Breast epithelium (tissue), 4 donors: ENCODE measurements at places on chromosomes 3 and 15. TPM values are rescaled to one million over a fixed set of nuclear protein-coding genes. Genes with fewer than 3 reads are reported as not detected.

XYLB gene
- total RNA-seq, result 6.7 TPM

CKMT1A gene
- not detected for total RNA-seq

CTSH gene
- 272 TPM for total RNA-seq

TF gene
- total RNA-seq, result 8.5 TPM

SCN5A gene
- total RNA-seq, result under 0.01 TPM

IL17RD gene
- 31.8 TPM for total RNA-seq

NOX5 gene
- total RNA-seq, result 1.9 TPM

TMEM62 gene
- 43.2 TPM for total RNA-seq

SERP1 gene
- total RNA-seq, result 327 TPM

CLDN16 gene
- 0.29 TPM for total RNA-seq

AMIGO3 gene
- 1.0 TPM for total RNA-seq

FBXW12 gene
- total RNA-seq, result 0.66 TPM

SRP14 gene
- 279 TPM for total RNA-seq

LINGO1 gene
- not detected for total RNA-seq

GPR15 gene
- not detected for total RNA-seq

IL16 gene
- total RNA-seq, result 11.1 TPM

SLC38A3 gene
- total RNA-seq, result 0.98 TPM

RBM15B gene
- 28.7 TPM for total RNA-seq

UMPS gene
- 34.1 TPM for total RNA-seq

C15orf62 gene
- 2.0 TPM for total RNA-seq

PPIP5K1 gene
- total RNA-seq, result 75.4 TPM

EPHB3 gene
- total RNA-seq, result 0.32 TPM

GP5 gene
- 0.16 TPM for total RNA-seq

SYNPR gene
- not detected for total RNA-seq

HHATL gene
- total RNA-seq, result not detected

ARHGEF26 gene
- 16.7 TPM for total RNA-seq

PHLDB2 gene
- 65.0 TPM for total RNA-seq

ADAMTS9 gene
- 19.4 TPM for total RNA-seq

ZNF385D gene
- total RNA-seq, result 3.2 TPM
